ENCODE measurements at places on chromosomes 7 and 10. TPM values are rescaled to one million over a fixed set of nuclear protein-coding genes. Genes with fewer than 3 reads are reported as not detected.

- DNase-seq, result no peak
Observed at GRCh38 chr7:113636727-113637421, 281.9 kb downstream of the PPP1R3A start.

DNA sequence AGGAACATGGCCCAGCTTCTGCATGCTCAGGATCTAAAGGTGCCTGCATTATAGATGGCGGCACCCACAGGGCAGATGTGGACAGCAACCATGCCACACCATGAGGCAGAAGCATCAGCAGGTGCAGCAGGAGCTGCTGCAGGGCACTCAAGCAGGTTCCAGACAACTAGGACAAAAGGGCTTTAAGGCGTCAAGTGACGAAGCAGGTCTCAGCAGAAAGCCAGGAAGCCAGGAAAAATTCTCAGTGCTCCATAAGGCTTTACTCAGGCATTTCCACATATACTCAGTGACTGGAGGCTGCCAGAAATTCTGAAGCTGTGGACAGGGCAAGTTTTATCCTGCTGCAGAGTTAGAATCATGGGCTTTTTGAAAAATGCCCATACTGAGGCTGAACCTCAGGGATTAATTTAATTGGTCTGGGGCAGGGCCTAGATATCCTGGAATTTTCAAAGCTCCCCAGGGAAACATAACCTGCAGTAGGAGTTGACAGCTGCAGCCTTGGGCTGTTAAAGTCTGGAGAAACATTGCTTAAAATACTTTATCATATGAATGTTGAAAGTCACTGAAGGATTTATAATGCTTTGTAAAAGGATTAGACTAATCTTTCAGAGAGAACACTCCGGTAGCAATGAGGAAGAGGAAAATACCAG, 68.1 kb upstream of the RNF148 start:
- no peak for DNase-seq

- no peak for DNase-seq
Observed at GRCh38 chr7:25845464-25845863, 306.5 kb upstream of the NFE2L3 start.

DNA sequence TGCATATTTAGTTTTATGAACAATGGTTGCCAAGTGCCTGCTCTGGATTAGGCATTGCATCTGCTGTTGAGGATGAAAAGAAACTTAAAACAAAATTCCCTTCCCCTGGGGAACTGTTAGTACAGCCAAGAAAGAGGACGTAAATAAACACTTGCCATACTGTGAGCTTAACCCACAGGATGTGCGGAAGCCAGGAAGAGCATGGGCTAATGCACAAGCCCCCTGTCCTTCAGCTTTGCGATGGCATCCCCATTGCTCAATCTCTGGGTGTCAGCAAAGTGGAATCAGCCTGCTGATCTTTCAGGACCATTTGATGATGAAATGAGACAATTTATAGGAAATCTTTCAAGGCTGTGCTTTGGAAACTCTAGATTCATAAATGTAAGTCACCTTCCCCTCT, 399.9 kb upstream of the IGFBP3 start:
- no peak for DNase-seq

Gene DNAJC12
- 0.74 TPM for total RNA-seq

- no peak for DNase-seq
Observed at GRCh38 chr10:78630944-78631838, 437.6 kb upstream of the ZMIZ1 start.

- no peak for DNase-seq
Observed at GRCh38 chr10:126417220-126417825, 29.0 kb upstream of the ADAM12 start.

DNA sequence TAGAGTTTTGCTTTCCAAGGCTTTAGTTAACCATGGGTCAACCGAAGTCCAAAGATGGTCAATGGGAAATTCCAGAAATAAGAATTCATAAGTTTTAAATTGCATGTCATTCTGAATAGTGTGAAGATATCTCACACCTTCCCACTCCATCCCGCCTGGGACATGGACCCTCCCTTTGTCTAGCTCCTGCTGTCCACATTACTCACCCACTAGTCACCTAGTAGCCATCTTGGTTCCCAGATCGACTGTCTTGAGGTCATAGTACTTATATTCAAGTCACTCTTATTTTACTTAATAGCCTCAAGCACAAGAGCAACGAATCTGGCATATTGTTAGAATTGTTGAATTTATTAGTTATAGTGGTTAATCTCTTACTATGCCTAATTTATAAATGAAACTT, 366.6 kb downstream of the PRPF18 start:
- no peak for DNase-seq

- no peak for DNase-seq
Observed at GRCh38 chr7:37031571-37032257, 307.4 kb upstream of the AOAH start.

Gene WNT8B
- total RNA-seq, result not detected

DNA sequence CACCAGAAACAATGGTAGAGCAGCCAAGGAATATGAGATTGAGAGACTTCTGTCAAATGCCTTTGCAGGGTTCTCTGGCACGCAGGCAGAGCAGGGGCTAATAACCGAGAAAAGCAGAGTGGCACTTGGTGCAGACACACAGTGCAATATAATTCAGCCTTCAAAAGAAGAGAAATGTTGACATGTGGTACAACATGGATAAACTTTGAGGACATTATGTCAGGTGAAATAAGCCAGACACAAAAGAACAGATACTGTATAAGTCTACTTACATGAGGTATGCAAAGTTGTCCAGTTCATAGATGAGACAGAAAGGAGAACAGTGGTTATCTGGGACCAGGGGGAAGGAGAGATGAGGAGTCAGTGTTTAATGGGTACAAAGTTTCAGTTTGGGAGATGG, 41.8 kb downstream of the ITIH5 start:
- no peak for DNase-seq

Gene GIMAP1
- total RNA-seq, result 49.7 TPM
